ENCODE measurements at places on chromosomes 12 and 14. TPM values are rescaled to one million over a fixed set of nuclear protein-coding genes. Genes with fewer than 3 reads are reported as not detected.

DNA sequence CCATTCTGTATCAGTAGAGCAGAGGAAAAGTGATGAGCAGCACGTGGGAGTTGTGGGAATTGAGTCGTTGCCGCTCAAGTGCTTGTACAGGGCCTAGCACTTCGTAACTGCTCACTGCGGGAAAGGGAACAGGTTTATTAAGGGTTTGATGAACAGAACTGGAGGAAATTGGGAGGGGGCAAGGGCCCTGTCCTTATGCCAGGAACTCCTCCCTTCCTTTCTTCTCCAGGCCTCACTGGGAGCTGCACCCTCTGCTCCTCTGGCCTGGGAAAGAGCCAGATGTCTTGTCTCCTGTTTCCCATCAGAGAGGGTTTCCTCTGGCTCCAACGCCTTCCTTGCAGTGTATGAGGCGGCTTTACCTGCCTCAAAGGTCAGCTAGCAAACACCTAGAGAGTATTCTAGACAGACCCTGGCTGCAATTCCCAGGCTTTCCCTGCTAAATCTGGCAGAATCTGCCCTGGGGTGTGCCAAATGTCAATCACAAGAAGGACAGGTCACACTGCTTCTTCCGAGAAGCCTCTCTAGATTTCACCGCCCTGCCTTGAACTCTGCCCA is 78.4 kb downstream of the NTF3 start:
- no peak for DNase-seq

DNA sequence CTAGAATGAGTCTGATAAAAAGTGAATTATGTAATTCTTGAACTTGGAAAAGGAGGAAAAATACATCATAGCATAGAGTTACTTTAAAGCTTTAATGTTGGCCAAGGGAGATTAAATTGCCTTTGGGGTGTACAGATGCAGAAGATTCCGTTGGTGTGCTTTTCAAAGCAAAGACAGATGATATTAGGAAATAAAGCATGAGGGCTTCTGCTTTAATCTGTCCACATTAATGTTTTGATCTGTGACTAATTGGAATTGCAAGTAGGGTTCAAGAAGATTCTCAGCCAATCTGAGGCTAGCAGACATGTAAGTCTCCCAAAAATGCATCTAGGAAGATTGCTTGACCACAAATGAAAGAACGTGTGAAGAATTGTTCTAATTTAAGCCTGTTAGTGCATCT is 35.2 kb downstream of the LGR5 start:
- no peak for DNase-seq

DNA sequence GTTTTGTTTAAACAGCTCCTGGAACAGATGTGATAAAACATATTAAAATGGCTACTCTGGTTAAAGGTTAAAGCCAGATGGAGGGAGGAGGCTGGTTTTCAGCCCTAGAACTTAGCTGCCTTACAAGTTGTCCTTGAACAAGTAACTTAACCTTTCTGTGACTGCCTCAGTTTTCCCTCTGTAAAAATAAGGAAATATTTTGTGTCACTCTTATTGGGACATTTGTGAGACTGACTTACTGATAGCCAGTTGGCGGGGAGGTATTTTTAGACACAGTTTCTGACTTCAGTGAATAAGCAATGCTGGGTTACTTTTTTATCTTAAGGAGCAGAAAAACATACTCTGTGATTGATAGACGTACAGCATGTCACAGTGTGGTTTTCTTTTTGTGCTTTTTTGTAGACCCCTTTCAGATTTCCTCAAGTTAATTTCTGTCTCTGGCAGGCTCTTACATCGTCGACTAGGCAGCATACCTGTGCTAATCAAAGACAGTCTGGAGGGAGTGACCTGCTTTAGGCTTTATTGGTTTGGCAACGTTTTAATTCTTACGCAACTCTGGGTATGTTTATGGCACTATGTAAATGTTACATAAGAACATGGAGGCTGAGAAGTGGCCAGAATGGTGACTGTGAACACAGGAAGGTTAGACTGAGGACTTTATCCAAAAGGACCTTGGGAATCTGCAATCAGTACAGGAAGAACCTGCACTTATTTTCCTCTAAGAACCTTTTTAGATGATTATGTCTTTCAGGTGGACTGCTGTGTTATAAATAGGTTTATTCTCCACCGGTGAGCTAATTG is 3.3 kb downstream of the ACVR1B start:
- DNase-seq = no peak

Gene HPD
- not detected for total RNA-seq

Gene STON2
- total RNA-seq = 3.4 TPM
